CD4-positive, alpha-beta T cell (primary cell): ENCODE measurements at places on chromosomes 1 and 21. TPM values are rescaled to one million over a fixed set of nuclear protein-coding genes. Genes with fewer than 3 reads are reported as not detected.

TSPEAR gene
- not detected for total RNA-seq

IL24 gene
- not detected for total RNA-seq

MRPS21 gene
- total RNA-seq = 48.5 TPM

GRCh38 chr1:173414136-173414535 is 63.0 kb upstream of the PRDX6 start:
- peaks cover 24% of the 10 kb centered on the region for H3K36me3 ChIP-seq
- no peak overlapping the region for H3K27ac ChIP-seq
- H3K4me1 ChIP-seq = peaks cover 14% of the 10 kb centered on the region
- H3K27me3 ChIP-seq = no peaks in the 10 kb centered on the region
- no peak overlapping the region for H3K4me3 ChIP-seq

DNA sequence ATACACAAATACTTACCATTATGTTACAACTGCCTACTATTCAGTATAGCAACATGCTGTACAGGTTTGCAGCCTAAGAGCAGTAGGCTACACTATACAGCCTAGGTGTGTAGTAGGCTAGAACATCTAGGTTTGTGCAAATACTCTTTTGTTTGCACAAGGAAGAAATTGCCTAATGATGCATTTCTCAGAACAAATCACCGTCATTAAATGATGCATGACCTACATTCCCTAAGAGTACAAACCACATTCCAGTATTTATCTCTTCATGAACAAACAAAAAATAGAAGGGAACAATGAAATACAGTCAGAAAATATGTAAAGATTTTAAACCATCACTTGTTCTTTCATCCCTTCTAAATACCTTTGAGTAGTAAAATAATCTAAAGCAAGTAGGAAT is 109.7 kb upstream of the HP1BP3 start:
- DNase-seq = no peak
- no peaks in the 10 kb centered on the region for H3K4me1 ChIP-seq
- H3K27me3 ChIP-seq = no peaks in the 10 kb centered on the region
- no peak overlapping the region for H3K27ac ChIP-seq

DNA sequence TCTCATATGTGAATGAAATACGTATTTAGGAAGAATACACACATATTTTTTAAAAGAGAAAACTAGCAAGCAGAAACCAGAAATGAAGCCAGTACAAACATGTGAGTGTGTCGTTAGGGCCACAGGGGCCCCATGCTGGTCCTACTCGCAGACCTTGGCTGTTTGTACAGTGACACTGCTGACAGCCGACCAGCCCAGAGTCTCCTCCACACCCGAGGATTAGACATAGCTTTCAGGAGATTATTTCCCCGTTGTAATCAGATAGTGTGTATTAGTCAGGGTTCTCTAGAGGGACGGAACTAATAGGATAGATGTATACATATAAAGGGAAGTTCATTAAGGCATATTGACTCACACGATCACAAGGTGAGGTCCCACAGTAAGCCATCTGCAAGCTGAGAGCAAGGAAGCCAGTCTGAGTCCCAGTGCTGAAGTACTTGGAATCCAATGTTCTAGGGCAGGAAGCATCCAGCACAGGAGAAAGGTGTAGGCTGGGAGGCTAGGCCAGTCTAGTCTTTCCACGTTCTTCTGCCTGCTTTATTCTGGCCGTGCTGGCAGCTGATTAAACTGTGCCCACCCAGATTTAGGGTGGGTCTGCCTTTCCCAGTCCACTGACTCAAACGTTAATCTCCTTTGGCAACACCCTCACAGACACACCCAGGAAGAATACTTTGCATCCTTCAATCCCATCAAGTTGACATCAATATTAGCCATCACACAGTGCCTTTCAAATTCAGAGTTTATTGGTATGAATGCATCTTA is 51.2 kb downstream of the DIP2A start:
- no peak for DNase-seq
- H3K27me3 ChIP-seq = no peaks in the 10 kb centered on the region
- peaks cover 53% of the 10 kb centered on the region for H3K36me3 ChIP-seq
- H3K27ac ChIP-seq = no peak overlapping the region
- H3K4me1 ChIP-seq = peaks cover 1% of the 10 kb centered on the region

GRCh38 chr1:209207126-209207700 is 376.3 kb upstream of the CAMK1G start:
- no peak for DNase-seq
- no peak overlapping the region for H3K4me3 ChIP-seq
- peaks cover 25% of the 10 kb centered on the region for H3K27me3 ChIP-seq
- peaks cover 5% of the 10 kb centered on the region for H3K4me1 ChIP-seq
- no peaks in the 10 kb centered on the region for H3K36me3 ChIP-seq
- H3K27ac ChIP-seq = no peak overlapping the region
